Activated naive CD4-positive, alpha-beta T cell treated with anti-CD3 and anti-CD28 coated beads, Interleukin-2, amount 10 ng/mL, durations not matched to agents 5 hours and 36 hours (primary cell): ENCODE measurements at places on chromosomes 13 and 19. TPM values are rescaled to one million over a fixed set of nuclear protein-coding genes. Genes with fewer than 3 reads are reported as not detected.

The ZNF836 gene
- 27.9 TPM for total RNA-seq

The ZNF90 gene
- 8.4 TPM for total RNA-seq

The DCT gene
- total RNA-seq = 0.13 TPM

The CABP5 gene
- total RNA-seq = not detected

The LRCH1 gene
- total RNA-seq = 17.3 TPM

The N4BP2L1 gene
- total RNA-seq = 46.4 TPM

The DACH1 gene
- total RNA-seq = not detected

The CPB2 gene
- total RNA-seq = not detected

The DOHH gene
- 10.2 TPM for total RNA-seq

The FLT3LG gene
- 398 TPM for total RNA-seq

The NR2C2AP gene
- 25.6 TPM for total RNA-seq

The IL17D gene
- total RNA-seq = 0.17 TPM

The CKM gene
- not detected for total RNA-seq

The HS6ST3 gene
- not detected for total RNA-seq

The NLRP4 gene
- not detected for total RNA-seq

The C13orf42 gene
- total RNA-seq = not detected

The COL4A1 gene
- total RNA-seq = 0.41 TPM

The PSG2 gene
- not detected for total RNA-seq

The IGSF23 gene
- not detected for total RNA-seq

The KIR3DL2 gene
- 0.67 TPM for total RNA-seq

The SHC2 gene
- not detected for total RNA-seq

The GJB6 gene
- total RNA-seq = 7.0 TPM

The GPC6 gene
- not detected for total RNA-seq

The C5AR1 gene
- 1.2 TPM for total RNA-seq

The DCLK1 gene
- total RNA-seq = not detected

The RASL11A gene
- 0.35 TPM for total RNA-seq

The TSKS gene
- 1.2 TPM for total RNA-seq

The TEX26 gene
- total RNA-seq = not detected

The SGTA gene
- 37.8 TPM for total RNA-seq

The FFAR3 gene
- total RNA-seq = not detected

The MTUS2 gene
- total RNA-seq = not detected

The MYO1F gene
- total RNA-seq = 250 TPM

The UHRF1 gene
- total RNA-seq = 85.6 TPM

The PEAK3 gene
- total RNA-seq = 0.36 TPM

The ZNF486 gene
- total RNA-seq = 9.0 TPM

The TFPT gene
- 46.4 TPM for total RNA-seq

The LILRB3 gene
- 4.9 TPM for total RNA-seq

The ZNF285 gene
- total RNA-seq = 1.9 TPM

The ADAMTSL5 gene
- 8.1 TPM for total RNA-seq

The PCID2 gene
- 54.0 TPM for total RNA-seq

The KIR2DL4 gene
- total RNA-seq = not detected

The CYP4F11 gene
- total RNA-seq = not detected

The EDNRB gene
- not detected for total RNA-seq

The AP1M2 gene
- not detected for total RNA-seq

The NAPSA gene
- total RNA-seq = 4.5 TPM

The RB1 gene
- 41.8 TPM for total RNA-seq

The LIPE gene
- 32.9 TPM for total RNA-seq

The FGF22 gene
- total RNA-seq = not detected
